Stimulated activated CD8-positive, alpha-beta memory T cell treated with anti-CD3 and anti-CD28 coated beads, Interleukin-4, amount 100 ng/mL, for 4 hours (primary cell): ENCODE measurements at places on chromosomes 2 and 18.

DNA sequence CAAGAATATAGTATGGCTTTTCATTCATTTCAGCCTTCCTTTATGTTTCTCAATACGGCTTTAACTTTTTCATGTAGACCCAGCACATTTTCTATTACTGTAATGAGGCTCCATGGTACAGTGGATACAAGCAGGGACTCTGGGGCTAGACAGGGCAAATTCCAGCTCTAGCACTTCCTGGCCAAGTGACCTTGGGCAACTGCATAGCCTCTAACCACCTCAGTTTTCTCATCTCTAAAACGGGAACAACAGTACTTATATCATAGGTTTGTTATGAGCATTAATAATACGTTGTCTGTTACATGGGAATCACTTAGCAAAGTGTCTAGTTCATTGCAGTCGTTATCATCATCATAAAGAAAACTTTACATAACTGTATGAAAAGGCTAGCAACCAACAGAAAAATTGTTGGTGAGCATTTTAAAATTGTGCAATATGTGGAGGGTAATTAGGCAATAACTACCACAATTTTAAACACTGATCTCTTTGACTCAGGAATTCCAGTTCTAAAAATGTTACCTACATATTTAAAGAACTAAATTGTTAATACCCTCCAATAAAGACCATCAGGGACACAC is 13.7 kb upstream of the RMDN2 start:
- no peak for DNase-seq

GRCh38 chr18:77015169-77015568 is 117.4 kb downstream of the MBP start:
- no peak for DNase-seq

GRCh38 chr2:137959166-137959565 is 5.1 kb upstream of the HNMT start:
- DNase-seq, result no peak

GRCh38 chr2:223046470-223047040 is 5.4 kb upstream of the KCNE4 start:
- DNase-seq, result no peak

DNA sequence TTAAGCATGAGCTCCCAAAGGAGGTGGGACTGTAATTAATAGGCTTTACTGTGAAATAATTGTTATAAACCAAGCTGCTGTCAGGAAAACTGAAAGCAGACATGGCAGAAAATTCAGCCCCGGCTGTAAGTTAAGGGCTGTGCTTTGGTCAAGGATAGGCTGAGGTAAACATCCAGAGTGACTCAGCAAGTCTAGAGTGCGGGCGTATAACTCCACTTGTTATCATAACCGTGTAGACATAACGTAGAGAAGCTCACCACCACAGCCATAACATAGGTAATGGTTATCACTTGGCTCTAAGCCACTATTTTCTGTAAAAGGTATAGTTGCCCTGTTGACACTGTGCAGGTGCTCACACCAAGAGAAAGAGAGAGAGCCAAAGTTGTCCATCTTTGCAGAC is 316.8 kb downstream of the DCDC2C start:
- no peak for DNase-seq

DNA sequence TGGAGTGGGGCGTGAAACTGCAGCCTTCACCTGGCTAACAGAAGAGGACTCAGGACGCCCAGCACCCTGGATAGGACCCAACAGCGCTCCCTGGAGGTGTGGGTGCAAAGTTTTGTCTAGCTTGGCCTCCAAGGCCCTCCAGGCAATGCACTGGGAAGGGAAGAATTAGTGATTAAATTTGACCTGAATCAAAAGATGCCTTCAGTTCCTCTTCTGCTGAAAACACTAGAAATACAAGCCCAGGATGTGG is 779 bp upstream of the TRIB2 start:
- DNase-seq, result peak; percentile 73

DNA sequence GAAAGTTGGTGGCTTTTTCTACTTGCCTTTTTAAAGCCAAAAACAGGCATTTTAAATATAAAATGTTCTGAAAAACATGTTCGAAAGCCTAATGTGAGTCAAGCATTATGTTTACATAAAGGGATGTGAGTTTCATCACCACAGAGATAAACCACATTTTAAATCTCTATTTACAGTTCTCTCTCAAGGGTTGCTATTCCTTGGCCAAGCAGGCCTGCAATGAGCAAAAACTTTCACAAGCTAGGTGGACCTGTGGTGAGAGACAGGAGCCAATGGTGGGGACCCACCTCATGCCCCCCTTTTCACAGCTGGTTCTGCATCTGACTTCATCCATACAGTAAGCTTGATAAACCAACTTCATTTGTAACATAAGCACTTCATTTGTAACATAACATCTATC is 65.1 kb downstream of the CUL3 start:
- no peak for DNase-seq

- no peak for DNase-seq
Observed at GRCh38 chr2:60979231-60979630, 38.3 kb upstream of the PEX13 start.

DNA sequence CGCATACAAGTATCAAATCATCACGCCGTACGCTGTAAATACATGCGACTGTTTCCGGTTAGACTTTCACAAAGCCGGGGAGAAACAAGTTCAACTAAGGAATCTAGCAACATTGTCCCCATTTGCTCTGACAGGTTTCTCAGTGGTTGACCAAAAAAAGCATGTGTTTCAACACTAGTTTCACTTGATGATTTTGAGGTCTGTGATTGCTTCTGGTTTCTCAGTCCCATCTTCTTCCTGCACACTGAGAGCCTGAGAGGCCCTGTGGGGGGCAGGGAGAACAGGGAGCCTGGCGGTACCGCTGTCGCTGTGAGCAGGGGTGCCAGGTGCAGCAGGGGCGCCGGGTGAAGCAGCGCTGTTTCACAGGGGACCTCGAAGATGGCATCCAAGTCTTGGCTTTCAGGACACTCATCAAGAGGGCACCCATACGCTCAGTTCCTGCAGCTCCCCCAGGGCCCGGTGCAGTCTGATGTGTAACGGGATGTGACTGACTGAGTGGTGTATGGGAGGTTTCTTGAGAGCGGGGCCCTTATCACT is 270.9 kb downstream of the TWIST2 start:
- no peak for DNase-seq

DNA sequence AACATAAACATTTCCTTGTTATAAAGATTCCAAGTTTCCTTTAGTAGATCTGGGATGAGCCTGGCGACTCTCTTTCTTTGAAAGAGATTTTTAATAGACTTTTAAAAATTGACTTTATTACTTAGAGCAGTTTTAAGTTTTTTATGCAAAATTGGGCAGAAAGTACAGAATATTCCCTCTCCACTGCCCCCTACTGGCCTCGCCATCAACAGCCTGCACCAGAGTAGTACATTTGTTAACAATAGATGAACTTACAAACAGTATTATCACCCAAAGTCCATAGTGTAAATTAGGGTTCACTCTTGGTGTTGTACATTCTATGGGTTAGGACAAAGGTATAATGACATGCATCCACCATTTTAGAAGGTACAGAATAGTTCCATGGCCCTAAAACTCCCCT is 3.9 kb downstream of the MAP3K19 start:
- no peak for DNase-seq

- no peak for DNase-seq
Observed at GRCh38 chr18:13454363-13455150, 236.0 kb downstream of the LDLRAD4 start.

DNA sequence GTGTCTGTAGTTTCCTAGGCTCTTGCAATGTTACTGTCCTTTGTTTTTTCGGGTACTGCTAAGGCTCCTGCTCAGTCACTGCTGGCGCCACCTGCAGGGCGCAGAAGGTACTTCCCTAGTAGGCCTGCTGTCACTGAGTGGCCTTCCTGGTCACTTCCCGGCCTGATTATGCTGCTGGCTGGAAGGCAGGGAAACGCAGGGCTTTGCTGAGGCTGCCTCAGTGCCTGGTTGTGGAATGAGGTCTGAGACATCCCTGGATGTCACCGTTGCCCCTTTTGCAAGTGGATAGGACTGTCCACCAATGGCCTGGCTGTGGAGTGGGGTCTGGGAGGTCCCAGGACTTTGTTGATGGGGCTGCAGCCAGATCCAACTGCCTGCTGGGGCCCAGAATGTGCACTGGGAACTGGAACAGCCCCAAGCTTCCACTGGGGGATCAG is 13.1 kb downstream of the DAW1 start:
- no peak for DNase-seq

GRCh38 chr18:55863876-55864275 is 275.9 kb upstream of the TCF4 start:
- no peak for DNase-seq

DNA sequence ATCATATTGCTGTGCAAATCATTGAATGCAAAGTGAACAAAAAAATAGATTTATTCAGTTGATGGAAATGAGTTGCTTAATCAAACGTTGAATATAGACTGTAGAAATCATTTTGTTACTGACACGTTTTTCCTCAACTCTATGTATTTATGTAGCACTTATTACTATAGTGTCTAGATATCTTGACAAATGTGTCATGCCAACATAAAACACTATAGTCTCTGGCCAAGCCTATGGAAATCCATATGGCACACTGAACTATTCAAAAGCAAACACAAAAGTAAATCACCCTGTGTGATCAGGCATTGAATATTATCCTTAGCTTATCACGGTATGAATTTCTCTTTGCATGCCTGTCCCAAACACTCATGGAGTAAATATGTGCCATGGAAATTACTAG is 131.3 kb downstream of the ZNF804A start:
- DNase-seq, result no peak

- no peak for DNase-seq
Observed at GRCh38 chr2:146506851-146507250, 1338.0 kb upstream of the ACVR2A start.

DNA sequence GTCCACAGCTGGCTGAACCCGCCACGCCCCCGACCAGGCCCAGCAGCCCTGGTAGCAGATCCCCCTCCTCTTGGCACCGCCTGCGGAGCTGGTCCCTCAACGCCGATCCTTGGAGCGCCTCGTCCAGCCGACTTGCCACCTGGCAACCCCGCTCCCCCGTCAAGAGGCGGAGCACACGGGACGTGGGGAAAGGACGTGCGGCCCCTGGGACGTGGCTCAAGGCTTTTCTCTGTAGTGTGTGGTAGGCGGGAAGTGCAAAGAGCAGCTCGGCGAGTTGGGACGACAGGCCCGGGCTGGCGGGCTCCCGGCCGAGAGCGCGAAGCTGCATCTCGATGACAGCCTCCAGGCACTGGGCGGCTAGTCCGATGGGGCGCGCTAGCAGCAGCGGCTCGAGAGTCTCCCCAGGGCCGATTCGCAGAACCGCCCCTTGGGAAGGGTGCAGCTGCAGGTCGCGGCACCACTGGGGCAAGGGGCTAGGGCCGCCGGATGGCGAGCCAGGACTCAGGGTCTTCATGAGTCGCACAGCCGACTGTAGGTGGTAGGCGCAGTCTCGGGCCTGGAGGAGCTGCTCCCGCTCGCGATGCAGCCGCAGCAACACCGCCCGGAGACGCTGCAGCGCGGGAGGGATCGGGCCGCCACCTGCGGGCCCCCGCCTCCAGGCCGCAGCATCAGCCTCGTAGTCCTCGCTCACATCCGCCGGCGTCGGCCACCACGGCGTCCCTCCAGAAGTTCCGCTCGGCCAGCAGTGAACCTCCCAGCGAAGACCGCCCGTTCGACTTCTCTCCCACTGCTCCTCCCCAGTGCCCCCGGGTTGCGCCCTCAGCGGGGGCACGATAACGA is 617 bp downstream of the CCDC142 start:
- DNase-seq, result no peak

DNA sequence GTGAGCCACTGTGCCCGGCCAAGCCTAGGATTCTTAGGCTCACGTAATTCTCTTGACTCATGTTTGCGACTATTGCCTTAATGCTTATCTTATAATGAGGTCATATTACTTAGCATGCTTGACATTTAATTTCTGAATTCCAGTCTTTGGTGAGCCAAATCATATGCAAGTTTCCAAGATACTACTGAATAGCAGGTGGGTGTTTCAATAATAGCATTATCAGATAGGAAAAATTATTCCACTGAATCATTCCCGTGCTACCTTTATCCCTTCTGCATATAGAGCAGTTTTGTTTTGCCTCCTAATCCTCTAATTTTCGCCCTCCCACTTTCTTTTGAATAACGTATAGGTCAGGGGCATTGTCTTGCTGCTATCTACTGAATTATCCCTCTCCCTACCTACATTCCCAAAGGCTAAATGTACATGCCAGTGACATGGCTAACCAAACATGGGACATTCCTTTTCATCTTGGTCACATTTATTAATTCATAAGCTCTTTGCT is 4.9 kb downstream of the DAW1 start:
- no peak for DNase-seq

DNA sequence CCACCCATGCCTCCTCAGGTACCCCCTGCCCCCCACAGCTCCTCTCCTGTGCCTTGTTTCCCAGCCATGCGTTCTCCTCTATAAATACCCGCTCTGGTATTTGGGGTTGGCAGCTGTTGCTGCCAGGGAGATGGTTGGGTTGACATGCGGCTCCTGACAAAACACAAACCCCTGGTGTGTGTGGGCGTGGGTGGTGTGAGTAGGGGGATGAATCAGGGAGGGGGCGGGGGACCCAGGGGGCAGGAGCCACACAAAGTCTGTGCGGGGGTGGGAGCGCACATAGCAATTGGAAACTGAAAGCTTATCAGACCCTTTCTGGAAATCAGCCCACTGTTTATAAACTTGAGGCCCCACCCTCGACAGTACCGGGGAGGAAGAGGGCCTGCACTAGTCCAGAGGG is 803 bp upstream of the DES start:
- peak; percentile 3 for DNase-seq

GRCh38 chr2:143241403-143242088 is 112.3 kb downstream of the ARHGAP15 start:
- no peak for DNase-seq

GRCh38 chr2:240199133-240199870 is 58.8 kb upstream of the OTOS start:
- no peak for DNase-seq

DNA sequence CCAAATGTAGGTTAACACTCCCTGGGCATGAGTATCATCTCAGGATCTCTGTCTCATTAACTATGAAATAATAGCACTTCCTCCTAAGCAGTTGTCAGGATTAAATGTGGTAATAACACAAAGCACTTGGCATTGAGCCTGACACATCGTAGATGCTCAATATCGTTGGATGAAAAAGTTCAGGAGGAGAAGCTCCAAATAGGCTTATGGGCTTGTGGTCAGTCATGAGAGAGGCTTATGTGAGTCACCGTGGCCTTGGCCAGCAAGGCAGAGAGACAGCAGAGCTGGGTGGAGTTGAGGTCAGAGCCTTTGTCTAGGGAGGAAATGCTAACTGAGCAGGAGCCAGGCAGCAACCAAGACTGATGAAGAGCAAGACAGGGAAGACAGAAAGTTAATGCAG is 68.3 kb upstream of the PPM1B start:
- DNase-seq, result no peak

- no peak for DNase-seq
Observed at GRCh38 chr18:79789901-79790890, 7.5 kb upstream of the KCNG2 start.

GRCh38 chr2:75113231-75113869 is 86.0 kb downstream of the TACR1 start:
- no peak for DNase-seq

DNA sequence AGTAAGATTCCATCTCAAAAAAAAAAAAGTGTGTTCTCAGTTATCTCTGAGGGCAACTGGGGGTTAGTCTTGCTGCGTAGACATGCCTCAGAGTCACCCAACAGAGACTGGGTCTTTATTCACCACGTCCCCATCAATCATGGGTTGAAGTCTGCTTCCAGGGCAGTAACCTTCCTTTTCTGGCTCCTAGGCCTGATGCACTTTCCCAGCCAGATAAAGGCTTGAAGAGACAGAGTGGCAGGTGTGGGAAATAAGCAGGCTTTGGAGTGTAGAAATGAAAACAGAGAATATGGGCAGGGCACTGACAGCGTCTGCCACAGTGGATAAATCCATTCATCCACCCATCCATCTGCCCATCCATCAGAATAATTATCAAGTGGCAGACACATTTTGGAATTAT is 134.1 kb upstream of the LGALSL start:
- no peak for DNase-seq
